ENCODE measurements at places on chromosomes 4 and X. TPM values are rescaled to one million over a fixed set of nuclear protein-coding genes. Genes with fewer than 3 reads are reported as not detected.

- no peak for DNase-seq
These were observed 377.3 kb downstream of the GASK1B start for GRCh38 chr4:157795495-157795894.

DNA sequence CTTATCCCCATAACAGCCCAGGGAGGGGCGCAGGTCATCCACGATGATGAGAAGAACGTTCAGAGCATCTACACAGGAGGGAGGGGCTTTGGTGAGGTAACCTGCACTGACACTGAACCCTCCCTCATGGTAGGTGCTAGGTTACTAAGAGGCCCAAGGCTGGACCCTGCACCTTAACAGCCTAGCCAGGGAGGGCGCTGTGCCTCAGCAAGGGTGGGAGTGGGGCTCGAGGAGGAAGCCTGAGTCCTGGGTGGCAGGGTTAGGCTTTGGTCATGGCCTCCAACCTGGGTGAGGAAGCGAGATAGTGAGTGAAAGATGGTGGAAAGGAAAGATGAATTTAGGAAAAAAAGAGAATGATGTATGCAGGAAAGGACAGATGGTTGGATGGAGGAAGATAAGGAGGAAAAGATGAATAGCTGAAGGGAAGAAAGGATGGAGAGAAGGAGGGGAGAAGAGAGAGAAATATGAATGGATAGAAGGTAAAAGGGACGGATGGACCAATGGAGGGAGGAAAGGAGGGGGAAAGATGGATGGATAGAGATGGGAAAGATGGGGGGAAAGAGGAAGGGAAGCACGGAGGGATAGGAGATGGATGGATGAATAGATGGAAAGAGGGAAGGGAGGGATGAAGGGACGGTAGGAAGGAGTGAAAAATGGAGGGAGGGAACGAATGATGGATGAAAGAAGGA, 736 bp downstream of the IDS start:
- peak; percentile 61 for DNase-seq

DNA sequence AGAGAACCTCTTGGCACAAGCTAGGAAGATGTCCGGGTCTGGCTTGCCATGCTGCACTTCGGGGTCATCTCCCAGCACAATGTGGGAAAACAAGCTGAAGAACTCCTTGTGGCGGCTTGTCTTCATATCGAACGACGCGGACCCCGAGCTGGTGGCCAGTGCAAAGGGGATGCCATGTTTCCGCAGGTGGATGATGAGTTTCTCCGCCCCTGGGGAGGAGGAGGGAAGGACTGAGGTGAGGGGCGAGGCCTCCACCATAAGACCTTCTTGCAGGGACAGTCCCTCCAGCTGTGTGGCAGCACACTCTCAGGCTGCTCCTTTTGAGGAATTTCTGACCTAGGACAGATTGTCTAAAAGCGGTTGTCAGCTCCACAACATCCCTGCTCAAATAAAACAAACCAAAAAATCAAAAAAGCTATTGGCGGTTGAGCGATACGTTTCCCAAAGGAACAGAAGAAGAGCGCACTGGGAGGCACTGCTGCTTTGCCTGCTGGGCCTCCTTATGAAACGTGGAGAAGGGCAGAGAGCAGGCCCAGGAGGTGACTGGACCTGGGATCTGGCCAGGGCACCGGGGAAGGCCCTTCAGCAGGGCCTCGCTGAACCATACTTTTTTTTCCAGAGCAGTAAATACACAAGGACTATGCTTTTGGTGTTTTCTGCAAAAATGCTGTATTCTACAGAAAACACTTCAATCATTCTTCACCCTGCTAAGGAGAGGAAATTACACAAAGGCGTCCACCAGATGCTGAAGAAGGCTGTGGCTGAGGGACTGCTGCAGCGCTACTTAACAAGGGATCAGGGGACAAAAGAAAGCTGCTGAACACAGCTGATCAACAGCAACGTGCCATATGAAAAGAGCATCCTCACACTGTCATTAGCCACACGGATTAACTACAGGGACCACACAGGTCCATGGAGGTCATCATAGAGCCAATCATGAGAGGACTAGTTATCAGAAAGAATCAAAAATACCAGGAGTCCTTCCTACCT, 70.0 kb upstream of the STS start:
- no peak for DNase-seq

DNA sequence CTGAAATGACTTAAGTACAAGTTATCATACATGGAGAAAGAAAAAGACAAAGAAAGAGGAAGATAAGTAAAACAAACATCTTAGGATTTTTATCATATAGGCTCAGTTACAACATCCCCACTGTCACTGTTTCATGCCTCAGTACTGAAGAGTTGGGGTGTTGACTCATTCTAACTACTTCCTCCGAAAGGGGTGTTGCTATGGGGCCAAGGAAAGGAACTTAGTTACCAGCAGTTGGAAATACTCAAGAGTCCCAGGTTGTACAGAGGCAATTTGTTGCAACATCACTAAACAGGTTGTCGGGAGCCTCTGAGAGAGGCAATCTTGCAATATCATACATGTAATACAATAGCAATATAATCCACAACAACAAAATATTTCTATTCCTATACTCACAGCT, 1264.7 kb downstream of the PCDH7 start:
- DNase-seq, result no peak

DNA sequence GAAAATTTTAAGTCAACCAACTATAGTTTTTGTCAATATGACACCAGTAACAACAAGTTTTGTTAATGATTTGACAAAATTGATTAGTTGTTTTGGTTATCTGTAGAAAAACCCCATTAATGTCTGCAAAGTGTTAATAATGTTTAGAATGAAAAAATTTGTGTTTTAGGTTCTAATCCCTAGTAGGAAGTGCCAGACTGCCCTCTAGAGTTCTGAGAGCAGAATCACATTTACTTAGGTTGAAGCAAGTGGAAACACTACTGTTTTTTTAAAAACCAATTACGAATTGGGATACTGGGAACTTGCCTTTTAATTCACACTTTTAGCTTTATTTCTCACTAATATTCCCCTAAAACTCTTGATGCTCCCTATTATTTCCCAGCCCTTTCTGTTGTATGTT, 101.1 kb upstream of the CYLC1 start:
- no peak for DNase-seq

- no peak for DNase-seq
These were observed 19.1 kb downstream of the RNF212 start for GRCh38 chr4:1094336-1094690.

DNA sequence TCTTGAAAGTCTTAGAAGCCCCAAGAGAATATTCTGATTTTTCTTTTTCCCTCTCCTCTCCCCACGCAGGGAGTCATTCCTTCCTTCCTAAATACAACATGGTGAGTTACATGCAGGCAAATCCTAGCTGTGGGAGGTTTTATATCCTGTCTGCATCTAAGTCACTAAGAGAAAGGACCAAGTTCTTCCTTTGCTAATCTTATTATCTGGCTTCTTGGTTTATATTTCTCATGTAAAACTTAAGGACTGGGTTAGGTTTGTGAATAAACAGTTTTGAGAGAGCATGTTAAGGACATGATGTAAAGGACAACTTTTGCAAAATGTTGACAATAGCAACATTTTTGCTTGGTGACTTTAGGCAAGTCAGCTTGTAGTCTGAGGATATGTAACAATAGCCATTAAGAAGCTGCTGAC, 5.1 kb upstream of the CXCL9 start:
- no peak for DNase-seq

DNA sequence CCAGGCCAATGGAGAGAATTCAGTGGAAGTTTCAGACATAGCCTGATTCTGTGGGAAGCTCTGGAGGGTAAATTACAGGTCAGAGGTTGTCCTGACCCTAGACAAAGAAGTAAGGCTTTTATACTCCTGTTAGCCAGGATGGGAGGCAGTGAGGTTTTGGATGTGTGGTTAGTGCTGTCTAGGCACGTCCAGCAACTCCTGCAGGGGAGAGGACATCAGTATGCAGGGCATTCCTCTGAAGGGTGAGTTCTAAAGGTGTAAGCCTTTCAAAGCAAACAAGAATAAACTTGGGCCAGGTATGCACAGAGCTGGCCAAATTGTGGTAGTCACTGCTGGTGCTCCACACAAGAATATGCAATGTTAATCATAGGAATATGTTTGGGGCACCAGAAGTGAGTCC, 562.5 kb downstream of the CCSER1 start:
- DNase-seq, result no peak

DNA sequence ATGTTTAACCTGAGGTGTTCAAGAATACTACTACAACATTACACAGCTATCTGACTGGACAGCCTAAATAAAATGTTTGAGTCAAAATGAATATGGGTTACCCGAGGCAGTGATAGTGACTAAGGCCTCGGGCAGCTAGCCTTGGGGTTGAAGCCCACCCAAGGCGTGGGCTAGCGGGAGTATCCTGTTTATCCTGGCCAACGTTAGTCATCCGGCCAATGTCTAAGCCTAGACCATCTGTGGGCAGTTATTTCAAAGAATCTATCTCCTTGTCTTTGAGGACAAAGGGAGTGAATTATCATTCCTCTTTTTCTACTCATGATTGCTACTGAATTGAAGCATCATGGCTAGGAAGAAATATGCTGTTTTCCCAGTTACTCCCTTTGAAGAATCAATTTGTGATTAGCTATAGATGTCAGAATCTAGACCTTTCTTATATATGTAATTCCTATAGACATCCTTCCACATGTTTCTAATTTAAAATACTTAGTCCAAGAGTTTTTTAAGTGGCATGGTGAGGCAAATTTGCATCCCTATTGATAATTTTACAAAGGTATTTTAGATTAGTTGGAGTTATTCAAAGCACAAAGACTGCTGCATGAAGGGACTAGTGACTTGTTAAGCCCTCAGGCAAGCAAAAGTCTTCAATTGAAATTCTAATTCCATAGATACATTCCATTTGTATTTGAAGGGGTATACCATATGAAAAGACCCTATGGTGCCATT, 6.0 kb upstream of the PDGFC start:
- DNase-seq, result no peak

DNA sequence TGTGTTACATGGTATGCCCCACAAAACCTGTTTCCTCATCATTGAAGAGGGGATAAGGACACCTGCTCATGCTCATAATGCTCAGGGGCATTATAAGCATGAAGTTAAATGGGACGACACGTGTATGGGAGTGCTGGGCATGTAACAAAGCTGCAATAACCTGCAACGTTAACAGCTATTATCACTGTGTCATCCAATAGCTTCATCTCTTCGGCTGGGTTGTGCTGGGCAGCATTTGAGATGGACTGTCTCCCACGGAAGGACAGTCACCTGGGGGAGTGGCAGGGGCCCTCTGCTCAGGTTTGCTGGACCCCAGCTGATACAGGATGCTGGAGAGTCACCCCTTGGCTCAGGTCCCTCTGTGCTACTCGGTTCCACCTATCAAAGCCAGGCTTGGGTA, 94.5 kb downstream of the NSUN7 start:
- no peak for DNase-seq

GRCh38 chrX:136630881-136631280, 17.1 kb upstream of the CD40LG start:
- DNase-seq, result no peak

GRCh38 chrX:53190363-53190960, 34.5 kb downstream of the KDM5C start:
- DNase-seq, result no peak

- DNase-seq, result no peak
These were observed 43.7 kb downstream of the BBS12 start for GRCh38 chr4:122775987-122776836.

GRCh38 chr4:83489711-83490326, 4.9 kb upstream of the ABRAXAS1 start:
- DNase-seq, result no peak

- DNase-seq, result no peak
These were observed 48.7 kb downstream of the STIM2 start for GRCh38 chr4:26909369-26909768.

GRCh38 chrX:139211568-139212182, 318.9 kb upstream of the F9 start:
- DNase-seq, result no peak

GRCh38 chrX:136794080-136794479, 13.3 kb upstream of the ARHGEF6 start:
- DNase-seq, result no peak

DNA sequence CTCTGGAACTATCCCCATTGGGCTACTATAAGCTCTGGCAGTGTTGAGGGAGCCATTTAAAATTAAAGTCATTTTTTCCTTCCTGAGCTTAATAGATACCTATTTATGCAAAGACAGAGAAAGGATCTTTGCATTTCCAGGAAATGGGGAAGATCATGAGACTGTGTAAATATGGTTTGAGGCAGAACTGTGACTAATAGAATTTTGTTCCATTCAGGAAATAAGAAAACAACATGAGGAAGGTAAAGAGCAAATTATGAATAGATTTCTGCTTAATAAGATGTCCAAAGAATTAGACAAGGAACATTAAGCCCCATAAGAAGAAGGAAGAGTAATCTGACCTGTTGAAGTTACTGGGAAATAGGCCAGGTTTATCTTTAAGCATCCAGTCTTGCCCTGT, 17.8 kb upstream of the TBC1D19 start:
- DNase-seq, result no peak

DNA sequence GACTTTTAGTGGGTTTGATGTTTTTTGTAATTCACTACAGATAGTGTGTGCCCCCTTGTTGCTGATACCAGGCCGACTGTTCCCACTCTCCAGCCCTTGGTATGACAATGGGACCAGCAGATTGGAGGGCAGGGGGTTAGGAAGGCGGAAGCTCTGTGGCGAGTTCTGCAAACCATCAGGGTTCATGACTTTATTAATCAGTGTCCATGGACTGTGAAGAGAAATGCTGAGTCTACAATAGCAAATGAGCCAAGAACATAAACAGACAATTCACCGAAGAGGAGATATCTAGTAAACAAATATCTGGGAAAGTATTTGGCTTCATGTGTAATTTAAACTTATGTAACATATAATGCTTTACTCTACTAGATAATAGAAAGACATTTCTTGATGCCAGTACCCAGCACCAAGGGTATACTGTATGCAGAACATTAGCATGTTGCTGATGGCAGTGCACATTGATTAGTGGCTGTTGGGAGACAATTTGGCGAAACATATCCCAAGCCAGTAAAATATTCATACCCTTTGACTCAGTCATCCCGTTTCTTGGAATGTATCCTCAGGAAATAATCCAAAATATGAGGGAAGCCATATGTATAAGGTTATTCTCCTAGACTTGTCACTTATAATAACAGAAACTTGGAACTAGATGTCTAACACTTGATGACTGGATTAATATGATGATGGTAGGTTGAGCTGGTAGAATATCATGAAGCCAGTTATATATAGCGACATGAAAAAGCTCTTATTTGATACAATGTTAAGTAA, 169.4 kb downstream of the PTTG2 start:
- DNase-seq, result no peak

The IL15 gene
- 1.2 TPM for total RNA-seq

The TEC gene
- total RNA-seq, result 8.3 TPM

The STOX2 gene
- not detected for total RNA-seq

The TLR6 gene
- 5.1 TPM for total RNA-seq

The DCUN1D4 gene
- 48.7 TPM for total RNA-seq

The DBET gene
- not detected for total RNA-seq

The FAAH2 gene
- 1.5 TPM for total RNA-seq

The EDNRA gene
- total RNA-seq, result 0.12 TPM

The RAI2 gene
- total RNA-seq, result 0.29 TPM

The PALLD gene
- total RNA-seq, result 2.8 TPM

The SMIM10L2A gene
- total RNA-seq, result 0.18 TPM

The FREM3 gene
- total RNA-seq, result not detected
